ENCODE measurements at places on chromosomes 6 and 20.

DNA sequence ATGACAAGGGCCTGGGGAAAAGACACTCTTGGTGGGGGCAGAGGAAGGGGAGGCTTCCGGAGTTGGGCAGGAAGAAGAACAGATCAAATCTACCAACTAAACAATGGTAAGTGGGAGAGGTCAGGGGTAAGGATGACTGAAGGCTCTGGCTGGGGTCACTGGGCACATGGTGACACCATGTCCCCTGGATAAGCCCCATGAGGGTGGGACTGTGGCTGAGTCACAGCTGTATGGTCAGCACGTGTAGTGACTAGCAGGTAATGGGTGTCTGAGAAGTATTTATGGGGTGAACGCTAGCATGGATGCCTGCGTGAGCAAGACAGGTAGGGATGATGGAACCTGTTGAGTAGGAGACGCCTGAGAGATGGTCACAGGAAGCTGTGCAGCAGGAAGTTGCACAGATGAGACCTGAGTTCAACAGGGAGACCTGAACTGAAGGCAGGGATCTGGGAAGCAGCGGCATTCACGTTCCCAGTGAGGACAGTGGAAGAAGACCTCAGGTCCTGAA, 64.5 kb upstream of the SNX9 start:
- DNase-seq: no peak

- peak; percentile 55 for DNase-seq
Observed at GRCh38 chr6:33759887-33760629, 13.4 kb upstream of the IP6K3 start.

DNA sequence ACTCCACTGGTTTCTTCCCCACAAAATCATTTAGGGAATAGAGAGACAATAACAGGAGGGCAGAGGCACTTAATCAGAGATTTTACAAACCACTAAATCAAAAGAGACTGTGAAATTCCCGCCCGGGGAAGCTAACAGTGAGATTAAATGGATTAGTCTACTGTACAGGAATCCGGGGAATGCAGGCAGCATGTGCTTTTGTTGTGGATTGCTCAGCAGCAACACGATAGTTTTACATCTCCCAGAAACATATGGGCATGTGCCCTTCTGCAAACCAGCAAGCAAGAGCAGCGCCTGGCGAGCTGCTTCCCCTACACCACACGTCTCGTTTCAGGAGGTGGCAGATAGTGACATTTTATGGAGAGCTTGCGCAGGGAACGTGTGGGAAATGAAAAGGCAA, 382.3 kb downstream of the CD83 start:
- no peak for DNase-seq

- DNase-seq: peak; percentile 79
Observed at GRCh38 chr6:52598123-52598823, 21.4 kb upstream of the TRAM2 start.

DNA sequence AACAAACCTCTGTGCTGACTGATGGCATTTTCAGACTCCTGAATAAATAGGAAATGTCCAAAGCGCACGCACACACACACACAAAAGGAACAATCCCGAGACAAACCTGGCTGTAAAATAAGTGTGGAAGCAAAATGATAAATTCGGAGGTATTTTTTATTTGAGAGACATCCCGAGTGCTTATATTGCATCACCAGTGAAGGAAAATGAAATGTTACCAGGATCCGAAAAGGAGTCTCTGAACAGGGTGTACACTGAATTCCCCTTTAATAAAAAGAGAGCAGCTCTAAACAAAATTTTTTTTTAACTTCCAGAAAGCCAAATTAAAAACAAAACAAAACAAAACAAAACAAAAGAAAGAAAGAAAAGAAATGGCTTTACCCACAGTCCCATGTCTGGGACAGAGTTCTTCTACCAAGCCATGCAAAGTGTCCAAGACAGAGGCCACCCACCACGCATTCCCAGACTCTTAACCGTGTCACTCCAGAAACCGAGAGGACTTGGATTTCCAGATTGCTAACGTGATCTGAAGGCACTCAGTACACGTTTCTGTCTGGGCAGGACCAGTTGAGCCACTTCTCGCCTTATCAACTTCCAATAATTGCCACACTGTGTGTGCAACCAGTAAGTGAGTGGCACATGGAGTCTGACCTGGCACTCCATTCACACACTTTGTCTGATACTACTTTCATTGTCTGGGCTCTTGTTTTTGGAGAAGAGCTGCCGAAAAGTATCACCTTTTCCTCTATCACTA, 817 bp downstream of the ME1 start:
- peak; percentile 58 for DNase-seq

GRCh38 chr6:55868176-55868575, 7.2 kb downstream of the BMP5 start:
- no peak for DNase-seq

DNA sequence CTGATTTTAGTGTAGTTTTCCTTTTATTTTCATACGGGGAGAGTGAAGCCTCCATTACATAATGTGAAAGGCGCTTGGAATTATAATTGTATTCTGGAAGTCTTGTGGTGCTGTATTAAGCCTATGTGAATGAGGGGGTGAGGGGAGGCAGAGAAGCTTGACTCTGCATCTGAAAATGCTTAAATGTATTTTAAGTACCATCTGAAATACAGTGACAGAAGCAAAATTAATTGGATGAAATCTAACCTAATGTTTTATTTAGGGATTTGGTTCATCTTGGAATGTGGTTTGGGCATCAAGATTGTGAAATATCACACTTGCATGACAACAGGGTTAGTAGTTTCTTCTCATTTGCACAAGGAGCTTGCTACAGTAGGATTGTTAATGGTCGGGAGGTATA, 41.2 kb downstream of the TMEM200A start:
- no peak for DNase-seq

- no peak for DNase-seq
Observed at GRCh38 chr6:938271-938905, 245.4 kb upstream of the EXOC2 start.

DNA sequence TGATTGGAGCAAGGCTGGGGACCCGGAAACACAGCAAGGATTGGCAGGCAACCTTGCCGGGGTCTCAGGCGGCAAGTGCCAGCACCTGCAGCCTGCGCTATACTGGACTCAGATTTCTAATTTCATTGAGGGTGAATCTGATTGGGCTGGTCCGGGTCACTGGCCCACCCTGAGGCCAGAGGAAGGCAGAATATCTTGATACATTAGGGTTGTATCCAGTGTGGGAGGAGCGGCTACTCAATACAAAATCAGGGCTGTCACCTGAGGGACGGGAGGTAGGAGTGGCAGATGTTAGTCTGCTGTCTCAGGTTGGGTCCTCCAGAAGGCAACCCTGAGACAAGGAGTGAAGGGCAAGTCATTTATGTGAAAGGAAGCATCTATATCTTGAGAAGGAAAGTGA, 40.7 kb downstream of the BFSP1 start:
- DNase-seq: no peak

DNA sequence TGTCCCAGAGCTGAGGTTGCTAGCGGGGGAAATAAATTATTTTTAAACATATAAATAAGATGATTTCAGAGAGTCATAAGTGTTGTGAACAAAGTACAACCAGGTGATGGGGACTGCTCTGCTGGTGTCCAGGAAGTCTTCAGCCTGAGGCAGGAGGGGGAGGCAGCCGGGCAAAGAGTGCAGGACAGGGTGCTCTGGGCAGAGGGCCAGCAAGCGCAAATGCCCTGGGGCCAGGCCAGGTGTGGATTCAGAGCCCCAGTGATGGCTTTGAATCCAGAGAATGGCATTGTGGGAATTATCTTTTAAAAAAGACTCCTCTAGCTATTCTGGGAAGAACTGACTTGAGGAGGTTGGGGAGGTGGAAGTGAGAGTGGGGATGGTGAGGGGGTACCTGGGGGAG, 1.6 kb downstream of the CLPSL1 start:
- no peak for DNase-seq

DNA sequence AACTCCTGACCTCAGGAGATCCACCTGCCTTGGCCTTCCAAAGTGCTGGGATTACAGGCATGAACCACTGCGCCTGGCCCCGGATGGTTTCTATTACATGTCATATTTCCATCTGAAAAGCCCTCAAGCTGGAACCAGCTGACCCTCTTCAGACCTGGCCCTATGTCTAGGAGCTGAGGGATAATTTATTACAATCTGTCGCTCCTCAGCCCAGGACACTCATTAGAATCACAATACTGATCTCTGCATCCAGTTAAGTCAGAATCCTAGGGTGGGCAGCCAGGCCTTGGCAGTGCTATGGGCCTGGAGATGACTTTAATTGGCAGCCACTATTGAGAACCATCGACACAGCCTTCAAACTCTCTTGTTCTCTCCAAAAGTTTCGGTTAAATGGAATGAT, 162.6 kb upstream of the SNX9 start:
- DNase-seq: no peak

- no peak for DNase-seq
Observed at GRCh38 chr6:68039641-68040311, 595.3 kb upstream of the ADGRB3 start.

GRCh38 chr6:98821756-98822405, 12.5 kb upstream of the POU3F2 start:
- no peak for DNase-seq

GRCh38 chr20:42747765-42748411, 441.8 kb downstream of the PTPRT start:
- DNase-seq: no peak

DNA sequence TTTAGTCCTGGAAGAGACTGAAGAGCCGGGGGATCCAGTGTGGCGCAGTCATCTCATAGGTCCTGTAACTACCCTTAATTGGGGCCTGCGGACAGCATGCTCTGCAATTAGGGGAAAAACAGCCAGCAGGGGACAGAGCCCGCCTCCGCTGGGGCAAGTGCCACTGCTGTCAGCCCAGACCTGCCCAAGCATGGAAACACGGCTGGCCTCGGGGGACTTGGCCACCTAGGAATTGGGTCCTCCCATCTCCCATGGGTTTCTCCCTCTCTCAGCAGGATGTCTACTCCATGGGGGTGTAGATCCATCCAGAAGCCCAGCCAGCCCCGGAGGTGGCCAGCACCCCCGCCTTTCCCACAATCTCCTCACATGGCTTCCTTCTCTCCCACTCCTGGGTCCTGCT, 3.6 kb downstream of the GHRH start:
- DNase-seq: no peak

DNA sequence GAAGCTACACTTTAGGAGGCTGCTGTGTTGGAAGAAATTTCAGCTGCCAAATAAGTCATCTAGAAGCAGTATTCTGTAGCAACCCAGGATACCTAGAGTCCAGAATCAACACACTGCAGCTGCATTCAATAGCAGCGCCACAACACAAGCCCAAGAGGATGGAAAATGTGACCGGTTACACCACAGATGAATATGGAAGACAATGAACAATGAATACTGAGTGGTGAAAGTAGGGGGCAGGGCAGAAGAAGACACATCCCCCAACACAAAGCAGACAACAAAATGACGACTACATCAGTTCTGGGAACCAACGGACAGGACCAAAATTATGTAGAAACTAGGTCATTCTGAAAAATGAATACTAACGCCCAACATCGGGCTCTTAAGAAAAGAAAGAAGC, 38.2 kb downstream of the KIF6 start:
- DNase-seq: no peak

DNA sequence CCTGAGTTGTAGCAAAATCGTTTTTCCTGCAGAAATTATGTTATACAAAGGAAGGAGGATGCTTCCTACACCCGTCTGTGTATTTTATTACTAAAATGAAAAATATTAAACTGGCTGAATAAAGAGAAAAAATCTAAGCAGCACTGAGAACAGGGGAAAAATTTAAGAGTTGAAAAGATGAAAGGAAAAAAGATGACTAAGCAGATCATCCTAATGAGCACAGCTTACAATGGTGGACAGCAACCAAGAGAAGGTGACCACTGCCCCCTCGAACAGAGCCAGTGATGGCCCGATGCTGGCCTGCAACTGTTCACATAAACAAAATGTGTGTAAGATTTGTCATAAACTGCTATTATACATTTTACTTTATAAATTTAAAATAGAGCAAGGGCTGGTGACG, 4.2 kb downstream of the PROKR2 start:
- no peak for DNase-seq
